Breast epithelium (tissue), 4 donors: ENCODE measurements at places on chromosomes 12 and 14. TPM values are rescaled to one million over a fixed set of nuclear protein-coding genes. Genes with fewer than 3 reads are reported as not detected.

AGAP2 gene
- 1.8 TPM for total RNA-seq

PLEKHG7 gene
- 0.33 TPM for total RNA-seq

FAM90A1 gene
- total RNA-seq, result not detected

CLEC7A gene
- 14.7 TPM for total RNA-seq

APEX1 gene
- total RNA-seq, result 129 TPM

DNA sequence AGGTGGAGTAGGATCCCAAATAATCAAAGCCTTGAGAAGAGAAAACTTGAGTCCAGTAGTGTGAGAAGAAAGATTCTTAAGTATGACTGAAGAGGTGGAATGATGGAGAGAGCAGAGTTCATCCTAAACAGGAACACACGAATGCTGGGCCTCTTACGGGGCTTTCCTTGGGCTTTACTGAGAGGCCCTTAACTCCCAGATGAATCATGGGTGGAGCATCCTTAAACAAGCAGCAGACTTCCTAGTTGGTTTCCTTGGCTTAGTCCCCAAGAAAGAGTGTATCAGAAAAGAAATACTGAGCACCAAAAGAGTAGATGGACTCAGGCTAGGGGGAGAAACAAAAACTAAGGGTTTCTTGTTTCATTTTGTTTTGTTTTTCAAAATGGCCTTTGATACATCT, 132.5 kb downstream of the GPR135 start:
- DNase-seq, result no peak
- peak overlapping the region; percentile 87 for H3K27ac ChIP-seq
- no peak overlapping the region for H3K4me3 ChIP-seq

- no peaks in the 10 kb centered on the region for H3K27me3 ChIP-seq
- no peak overlapping the region for H3K27ac ChIP-seq
- H3K36me3 ChIP-seq, result no peaks in the 10 kb centered on the region
- DNase-seq, result no peak
Observed at GRCh38 chr12:108193917-108194316, 64.8 kb downstream of the WSCD2 start.

- H3K27ac ChIP-seq, result no peak overlapping the region
- DNase-seq, result no peak
- H3K4me3 ChIP-seq, result no peak overlapping the region
- no peaks in the 10 kb centered on the region for H3K27me3 ChIP-seq
- H3K36me3 ChIP-seq, result peaks cover 8% of the 10 kb centered on the region
- H3K4me1 ChIP-seq, result no peaks in the 10 kb centered on the region
Observed at GRCh38 chr14:21352587-21352986, 31.2 kb downstream of the SUPT16H start.

GRCh38 chr12:12546314-12546772, 16.3 kb downstream of the DUSP16 start:
- H3K27ac ChIP-seq, result no peak overlapping the region
- H3K4me3 ChIP-seq, result no peak overlapping the region
- H3K27me3 ChIP-seq, result no peaks in the 10 kb centered on the region
- H3K36me3 ChIP-seq, result no peaks in the 10 kb centered on the region
- H3K4me1 ChIP-seq, result no peaks in the 10 kb centered on the region
